ENCODE measurements at places on chromosomes 2 and 18. TPM values are rescaled to one million over a fixed set of nuclear protein-coding genes. Genes with fewer than 3 reads are reported as not detected.
A peak's percentile ranks its signal among the peaks of the same experiment; 100 is the strongest.

The RTKN gene
- polyA plus RNA-seq: 65.8 TPM

The ZNF804A gene
- 2.0 TPM for polyA plus RNA-seq

The SEPTIN10 gene
- polyA plus RNA-seq: 107 TPM

The RESP18 gene
- not detected for polyA plus RNA-seq

The CDH20 gene
- polyA plus RNA-seq: 4.3 TPM

The VAMP8 gene
- 99.2 TPM for polyA plus RNA-seq

The SCYGR4 gene
- polyA plus RNA-seq: not detected

The CCBE1 gene
- polyA plus RNA-seq: 36.3 TPM

The PAIP2B gene
- polyA plus RNA-seq: 16.8 TPM

The ANKRD29 gene
- 0.83 TPM for polyA plus RNA-seq

The C2orf72 gene
- 2.9 TPM for polyA plus RNA-seq

The TEKT4 gene
- polyA plus RNA-seq: 0.25 TPM

GRCh38 chr2:68121873-68122679, 35.6 kb upstream of the PNO1 start:
- peak; percentile 73 for DNase-seq

GRCh38 chr2:234550056-234550455, 53.2 kb upstream of the ARL4C start:
- no peak for DNase-seq

DNA sequence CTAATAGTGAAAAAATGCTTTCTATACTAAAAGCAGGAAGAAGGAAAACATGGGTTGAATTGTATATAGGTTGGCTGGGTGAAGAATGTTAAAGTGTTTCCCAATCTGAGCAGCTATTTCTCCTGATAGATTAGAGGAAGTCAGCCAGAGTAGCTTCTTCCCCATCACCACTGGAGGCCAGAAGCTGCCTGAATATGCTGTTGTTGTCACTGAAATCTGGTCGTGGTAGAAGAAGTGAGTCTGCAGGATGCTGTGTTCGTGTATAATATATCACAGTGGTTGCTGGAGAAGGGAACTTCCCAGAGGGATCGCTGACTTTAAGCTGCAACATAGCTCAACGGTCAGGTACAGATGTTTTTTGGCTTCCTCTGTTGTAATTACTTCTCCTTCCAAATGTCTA, 247.5 kb upstream of the LRATD1 start:
- DNase-seq: no peak

DNA sequence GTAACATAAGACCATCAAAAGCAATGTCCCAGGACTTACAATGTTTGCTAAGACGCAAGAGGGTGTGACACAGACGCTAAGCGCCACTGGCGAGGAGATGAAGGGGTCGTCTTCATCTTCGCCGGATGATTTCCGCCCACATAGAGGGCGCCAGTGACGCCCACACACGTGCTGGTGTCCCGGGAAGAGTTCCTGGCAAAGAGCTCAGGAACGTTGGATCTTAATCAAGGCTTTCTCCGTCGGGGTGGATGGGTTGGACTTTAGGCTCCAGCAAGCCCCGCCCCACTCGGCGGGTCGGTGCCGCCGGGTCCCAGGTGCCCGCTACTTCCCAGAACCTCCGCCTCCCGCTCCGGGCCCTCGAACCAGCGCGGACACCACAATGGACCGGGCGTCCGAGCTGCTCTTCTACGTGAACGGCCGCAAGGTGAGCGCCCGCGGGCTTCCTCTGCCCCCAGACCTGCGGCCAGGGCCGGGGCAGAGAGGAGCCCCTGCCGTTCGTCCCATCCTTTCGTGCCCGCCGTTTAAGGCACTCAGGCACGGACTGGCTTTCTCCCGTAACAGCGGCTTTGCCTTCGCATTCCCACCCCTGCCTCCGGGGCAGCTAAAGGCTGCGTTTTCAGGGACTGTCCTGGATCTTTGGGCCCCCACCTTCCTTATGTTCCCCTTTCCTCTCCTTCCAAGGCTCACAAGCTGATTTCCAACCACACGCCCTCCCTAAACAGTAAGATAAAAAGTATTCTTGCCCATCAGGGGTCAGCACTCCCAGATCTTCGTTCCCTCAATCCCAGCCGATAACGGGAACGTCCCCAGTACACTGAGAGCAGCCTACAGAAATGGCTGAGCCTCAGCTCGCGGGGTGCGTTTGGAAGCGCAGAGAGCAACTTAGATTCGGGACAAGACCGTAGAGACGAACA, at the start of gene AOX1:
TSS of gene AOX1 (plus strand) at position 285 of the 914 bp plus-strand sequence. CDS start at position 380, 95 bp downstream.
- peak; percentile 33 for DNase-seq

- no peak for DNase-seq
These were observed 49.2 kb downstream of the PLB1 start for GRCh38 chr2:28544922-28545589.

GRCh38 chr2:131115752-131116151, 10.6 kb downstream of the PLEKHB2 start:
- DNase-seq: no peak

DNA sequence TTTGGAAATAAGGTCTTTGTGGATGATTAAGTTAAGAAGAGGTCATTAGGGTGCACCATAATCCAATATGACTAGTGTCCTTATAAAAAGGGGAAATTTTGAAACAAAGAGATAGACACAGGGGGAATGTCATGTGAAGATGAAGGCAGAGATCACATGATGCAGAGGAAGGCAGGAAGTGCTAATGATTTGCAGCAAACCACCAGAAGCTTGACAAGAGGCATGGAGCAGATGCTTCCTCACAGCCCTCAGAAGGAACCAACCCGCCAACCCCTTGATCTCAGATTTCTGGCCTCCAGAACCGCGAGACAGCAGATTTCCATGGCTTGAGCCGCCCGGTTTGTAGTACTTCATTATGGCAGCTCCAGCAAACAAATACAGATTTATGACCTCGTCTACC, 17.4 kb upstream of the SMARCAL1 start:
- no peak for DNase-seq

DNA sequence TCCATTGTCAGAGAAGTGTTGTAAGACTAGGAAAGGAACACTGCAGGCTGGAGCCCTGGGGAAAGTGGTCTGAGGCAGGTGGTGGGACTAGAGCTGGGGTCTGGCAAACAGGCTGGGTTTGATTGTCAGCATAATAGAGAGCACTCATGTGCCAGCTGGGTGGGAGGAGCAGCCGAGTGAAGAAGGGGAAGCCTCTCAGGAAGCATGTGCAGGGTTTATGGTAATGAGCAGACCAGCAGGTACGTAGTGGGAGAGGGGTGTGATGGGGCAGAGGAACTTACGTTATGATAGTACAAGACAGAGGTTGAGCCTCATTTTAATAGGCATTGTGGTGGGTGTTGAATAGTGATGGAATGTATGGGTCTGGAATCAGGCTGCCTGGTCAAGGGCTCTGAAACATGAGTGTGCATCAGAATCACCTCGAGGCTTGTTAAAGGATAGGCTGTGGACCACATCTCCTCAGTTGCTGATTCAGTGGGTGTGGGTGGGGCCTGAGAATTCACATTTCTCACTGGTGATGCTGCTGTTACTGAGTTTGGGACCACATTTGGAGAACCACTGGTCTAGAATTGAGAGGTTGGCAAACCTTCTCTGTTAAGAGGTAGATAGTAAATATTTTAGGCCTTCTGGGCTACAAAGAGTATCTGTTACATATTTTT, 1.7 kb upstream of the MGAT5 start:
- DNase-seq: no peak

DNA sequence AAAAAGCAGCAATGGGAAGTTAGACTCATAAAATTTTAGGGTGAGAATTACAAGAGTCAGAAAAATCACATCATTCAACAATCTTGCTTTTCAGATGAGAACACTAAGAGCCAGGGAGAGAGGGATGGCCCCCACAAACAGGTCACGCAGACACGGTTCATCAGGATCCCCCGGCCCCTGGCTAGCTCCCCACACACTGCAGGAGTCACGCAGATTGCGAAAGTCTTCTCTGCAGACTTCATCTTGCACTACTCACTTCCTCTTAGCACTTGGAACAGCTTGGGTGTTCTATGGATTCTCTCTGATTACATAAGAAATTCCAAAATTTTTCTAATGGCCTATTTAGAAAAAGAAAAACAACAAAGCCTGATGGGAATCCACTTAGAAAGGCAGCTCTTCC, 21.6 kb upstream of the SULT1C2 start:
- DNase-seq: no peak

DNA sequence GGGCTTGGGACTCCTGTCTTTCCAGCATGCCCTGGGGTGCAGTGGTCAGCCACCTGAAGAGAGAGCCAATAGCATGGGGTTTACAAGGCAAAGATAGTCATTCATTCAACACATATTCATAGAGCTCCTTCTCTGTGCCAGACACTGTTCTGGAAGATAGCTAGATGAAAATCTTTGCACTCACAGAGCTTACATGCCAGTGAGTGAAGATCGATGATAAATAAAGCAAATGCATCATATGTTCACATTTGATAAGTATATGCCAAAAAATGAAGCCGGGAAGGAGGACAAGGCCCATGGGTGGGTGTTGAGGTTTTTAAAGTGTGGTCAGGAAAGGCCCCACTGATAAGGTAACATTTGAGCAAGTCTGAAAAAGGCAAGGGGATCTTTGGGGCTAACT, 130.8 kb upstream of the CDCA7 start:
- DNase-seq: no peak

GRCh38 chr2:235952714-235953113, 215.5 kb downstream of the GBX2 start:
- no peak for DNase-seq

GRCh38 chr18:13809043-13809430, 14.9 kb upstream of the MC5R start:
- no peak for DNase-seq

- no peak for DNase-seq
These were observed 48.3 kb downstream of the LAMA3 start for GRCh38 chr18:23737578-23737977.

- no peak for DNase-seq
These were observed 197.2 kb downstream of the CYP26B1 start for GRCh38 chr2:71950256-71951082.
